ENCODE measurements at places on chromosomes 16 and 17.

- DNase-seq, result no peak
Observed at GRCh38 chr16:26139091-26139490, 447.3 kb downstream of the HS3ST4 start.

GRCh38 chr16:366476-366875, 3.9 kb downstream of the MRPL28 start:
- DNase-seq, result no peak

GRCh38 chr16:75580-76501, 2.2 kb upstream of the MPG start:
- DNase-seq, result peak; percentile 19

DNA sequence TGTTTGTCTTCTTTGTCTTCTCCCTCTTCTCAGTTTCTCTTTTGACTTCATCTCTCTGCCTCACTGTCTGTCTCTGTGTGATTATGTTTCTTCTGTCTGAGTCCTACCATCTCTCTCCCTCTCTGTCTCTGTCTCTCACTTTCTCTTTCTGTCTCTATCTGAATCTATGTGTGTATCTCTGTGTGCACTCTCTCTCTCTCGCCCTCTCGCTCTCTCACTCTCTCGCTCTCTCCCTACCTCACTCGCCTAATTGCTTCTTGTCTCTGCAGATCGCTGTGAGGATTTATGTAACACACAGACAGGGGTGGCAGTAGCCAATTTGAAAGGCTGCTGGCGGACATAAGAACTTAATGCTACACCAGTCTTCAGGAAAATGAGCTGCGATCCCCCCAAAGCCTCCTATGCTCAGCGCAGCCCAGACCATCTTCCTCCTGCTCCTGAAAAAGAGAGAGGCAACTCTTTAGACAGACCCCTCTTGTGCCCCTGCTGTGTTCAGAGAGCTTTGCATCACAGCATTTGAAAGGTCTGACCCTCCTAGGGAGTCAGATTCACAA, 140.9 kb downstream of the CCT6B start:
- DNase-seq, result no peak

- peak; percentile 67 for DNase-seq
Observed at GRCh38 chr17:416293-417206, 63.9 kb upstream of the RPH3AL start.

- DNase-seq, result no peak
Observed at GRCh38 chr16:61435346-61435745, 600.9 kb downstream of the CDH8 start.

- no peak for DNase-seq
Observed at GRCh38 chr17:16925461-16926060, 46.4 kb downstream of the TNFRSF13B start.

DNA sequence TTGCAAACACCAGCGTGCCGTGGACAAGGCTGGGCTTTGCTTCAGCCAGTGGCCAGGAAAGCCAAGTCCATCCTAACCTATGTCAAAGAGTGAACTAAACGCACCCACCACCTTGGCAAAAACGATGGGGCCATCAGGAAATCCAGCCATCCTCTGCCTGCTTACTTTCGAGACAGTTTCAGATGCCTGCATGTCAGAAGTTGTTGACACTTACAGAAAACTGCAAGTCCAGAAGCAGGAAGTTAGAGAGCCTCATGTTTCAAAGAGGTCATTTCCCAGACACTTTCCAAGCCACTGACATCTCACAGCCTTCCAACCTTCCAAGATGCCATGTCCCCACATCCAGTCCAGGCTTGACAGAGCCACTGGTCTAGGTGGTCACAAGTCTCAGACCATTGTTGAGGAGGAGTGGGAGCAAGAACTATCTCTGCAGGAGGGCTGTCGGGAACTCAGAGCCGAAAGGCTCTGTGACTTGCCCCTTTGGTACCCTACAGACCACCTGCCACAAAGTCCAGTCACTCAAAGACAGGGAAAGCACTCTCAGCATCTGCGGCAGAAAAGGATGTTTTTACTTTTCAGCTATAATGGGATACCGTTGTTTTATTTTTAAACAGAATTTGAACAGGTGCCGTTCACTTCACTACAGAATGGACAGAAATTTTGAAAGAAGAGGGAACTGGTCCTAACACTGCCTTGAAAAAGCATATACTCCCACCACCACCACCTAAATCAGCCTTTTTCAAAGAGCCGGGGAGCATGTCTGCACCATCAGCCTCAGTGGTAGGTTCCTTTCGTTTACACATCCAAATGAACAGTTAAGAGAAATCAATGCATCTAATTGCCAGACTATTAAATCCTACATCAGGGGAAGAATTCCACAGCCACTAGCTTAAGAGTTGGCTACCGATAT, 5.1 kb downstream of the ZNF423 start:
- no peak for DNase-seq

DNA sequence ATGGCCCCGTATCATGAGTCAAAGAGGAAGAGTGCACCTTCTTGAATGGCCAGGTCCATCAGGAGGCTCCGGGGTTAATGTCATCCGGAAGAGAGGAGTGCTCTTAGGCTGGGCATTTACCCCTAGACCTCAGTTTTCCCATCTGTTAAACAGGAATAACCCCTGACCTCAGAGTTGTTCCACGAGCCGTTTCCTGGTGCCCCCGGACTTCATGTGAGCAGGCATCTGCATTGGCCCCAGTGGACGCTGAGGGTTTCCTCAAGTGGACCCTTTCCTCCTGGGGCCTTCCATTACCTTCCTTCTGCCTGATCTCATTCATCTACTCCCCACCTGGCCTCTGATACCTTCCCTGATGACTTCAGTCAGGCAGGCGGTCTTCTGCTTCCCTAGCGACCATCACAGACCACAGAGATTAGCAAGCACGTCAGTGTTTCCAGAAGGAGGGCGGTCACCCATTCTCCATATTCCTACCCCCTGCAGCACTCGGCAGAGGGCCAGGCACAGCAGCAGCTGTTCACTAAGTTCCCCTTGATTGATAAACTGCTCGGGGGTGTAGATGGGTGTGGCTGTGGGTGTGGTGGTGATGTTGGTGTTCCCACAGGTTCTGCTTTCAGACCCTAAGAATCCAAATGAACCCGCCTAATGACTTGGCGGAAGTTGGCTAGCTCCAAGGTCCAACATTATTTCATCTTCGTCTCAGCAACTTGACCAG, 346.6 kb upstream of the TNRC6C start:
- DNase-seq, result no peak

GRCh38 chr16:84941921-84942320, 69.4 kb downstream of the ZDHHC7 start:
- DNase-seq, result no peak

GRCh38 chr17:42697108-42697811, 14.9 kb downstream of the CNTNAP1 start:
- DNase-seq, result no peak

DNA sequence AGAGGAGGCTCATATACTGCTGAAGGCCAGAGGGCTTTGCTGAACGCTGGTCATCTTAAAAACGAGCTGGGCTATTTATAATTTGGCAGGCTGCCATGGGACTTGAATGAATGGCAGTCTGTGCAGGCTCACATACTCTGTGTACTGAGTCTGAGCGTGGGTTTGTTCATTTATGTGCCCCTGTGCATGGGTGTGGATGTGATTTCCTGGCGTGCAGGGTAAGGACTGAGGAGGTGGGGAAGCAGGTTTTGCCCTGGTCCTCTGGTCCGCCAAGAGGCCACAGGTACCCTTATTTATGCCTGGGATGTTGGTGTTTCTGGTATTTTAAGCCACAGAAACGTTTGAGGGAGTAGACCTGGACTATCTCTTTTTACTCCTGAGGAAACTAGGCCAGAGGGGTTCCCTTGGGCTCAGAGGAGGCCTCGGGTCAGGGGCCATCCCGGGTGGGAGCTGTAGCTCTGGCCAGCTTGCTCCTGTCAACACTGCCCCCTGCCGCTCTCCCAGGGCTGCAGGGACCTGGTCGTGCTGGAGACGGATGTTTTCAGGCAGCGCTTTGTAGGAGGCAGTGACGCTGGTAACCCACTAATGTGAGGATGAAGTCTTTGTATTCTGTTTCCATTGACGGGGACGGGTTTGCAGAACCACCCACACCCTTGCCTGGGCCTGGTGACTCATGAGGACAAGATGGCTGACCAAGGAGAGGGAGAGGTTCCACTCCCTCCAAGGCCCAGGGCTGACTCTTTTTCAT, 184.4 kb downstream of the MSI2 start:
- peak; percentile 69 for DNase-seq

DNA sequence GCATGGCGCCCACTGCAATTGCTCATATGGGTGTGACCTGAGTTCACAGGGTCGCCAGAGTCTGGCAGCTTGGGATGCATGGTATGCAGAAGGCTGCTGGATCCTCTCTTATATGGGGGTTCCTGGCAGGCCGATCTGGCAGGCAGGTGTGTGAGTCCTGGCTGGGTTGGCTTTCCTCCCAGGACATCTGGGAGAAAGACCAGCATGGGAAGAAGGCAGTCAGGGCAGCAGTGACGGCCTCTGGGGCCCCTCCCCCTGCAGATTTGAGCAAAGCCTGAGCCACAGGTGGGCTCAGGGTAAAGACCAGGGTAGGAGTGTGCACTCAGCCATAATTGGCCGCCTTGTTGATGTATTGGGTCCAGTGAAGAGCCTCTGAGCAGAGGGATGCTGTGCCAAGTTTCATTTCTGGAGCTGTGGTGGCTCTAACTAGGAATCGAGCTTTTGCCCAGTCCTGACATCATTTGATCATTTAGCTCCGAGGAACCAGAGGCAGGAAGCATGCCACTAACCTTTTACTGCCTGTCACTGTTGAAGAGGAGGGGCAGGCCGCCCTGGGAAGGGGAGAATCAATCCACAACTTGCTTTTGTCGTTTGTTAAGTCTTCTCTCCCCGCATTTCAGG, 174.3 kb downstream of the CCDC182 start:
- no peak for DNase-seq

DNA sequence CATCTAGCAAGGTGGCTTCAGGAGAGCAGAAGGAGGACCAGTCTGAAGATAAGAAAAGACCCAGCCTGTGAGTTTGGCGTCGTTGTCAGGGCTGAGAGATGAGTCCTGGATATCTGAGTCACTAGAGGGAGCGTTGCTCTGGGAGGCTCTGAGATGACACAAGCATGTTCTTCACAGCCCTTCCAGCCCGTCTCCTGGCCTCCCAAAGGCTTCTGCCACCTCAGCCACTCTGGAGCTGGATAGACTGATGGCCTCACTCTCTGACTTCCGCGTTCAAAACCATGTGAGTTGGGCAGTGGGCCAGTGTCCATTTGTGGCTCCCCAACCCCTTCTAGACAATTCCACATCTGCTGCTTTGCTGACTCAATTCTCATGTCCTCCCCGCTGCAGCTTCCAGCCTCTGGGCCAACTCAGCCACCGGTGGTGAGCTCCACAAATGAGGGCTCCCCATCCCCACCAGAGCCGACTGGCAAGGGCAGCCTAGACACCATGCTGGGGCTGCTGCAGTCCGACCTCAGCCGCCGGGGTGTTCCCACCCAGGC, 2.3 kb downstream of the TGFB1I1 start:
- no peak for DNase-seq

DNA sequence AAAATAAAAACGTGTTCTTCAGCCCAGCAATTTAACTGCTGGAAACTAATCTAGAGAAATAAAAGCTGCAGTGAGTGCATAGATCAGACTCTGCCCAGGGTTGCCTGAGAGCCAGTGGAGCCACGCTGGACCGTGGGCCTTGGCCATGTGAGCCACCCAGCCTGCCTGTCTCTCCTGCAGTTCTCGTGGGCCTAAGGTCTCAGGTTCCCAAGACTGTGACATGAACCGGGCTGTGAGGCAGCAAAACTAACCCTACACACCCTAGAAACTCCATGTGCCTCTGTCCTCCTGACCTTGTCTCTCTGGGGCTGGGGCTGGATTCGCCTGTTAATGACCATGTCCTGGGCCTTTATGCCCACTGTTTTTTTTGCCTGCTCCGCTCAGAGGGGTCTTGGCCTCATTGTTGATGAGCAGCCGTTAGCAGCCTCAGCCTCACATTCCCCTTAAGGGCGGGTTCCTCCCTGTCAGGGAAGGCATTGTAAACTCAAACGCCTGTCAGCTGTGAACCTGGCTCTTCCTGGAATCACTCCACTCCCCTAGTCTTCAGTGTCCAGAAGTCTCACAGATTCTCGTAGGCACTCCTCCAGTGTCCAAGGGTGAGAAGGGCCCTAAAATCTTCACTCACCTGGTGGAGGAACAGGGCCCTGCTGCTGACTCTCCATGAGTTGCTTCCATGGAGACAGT, 16.9 kb downstream of the C16orf90 start:
- DNase-seq, result no peak

- no peak for DNase-seq
Observed at GRCh38 chr17:8354236-8354635, 14.6 kb downstream of the ODF4 start.

GRCh38 chr17:18850679-18851078, 7.3 kb upstream of the PRPSAP2 start:
- DNase-seq, result no peak

GRCh38 chr17:49523706-49524472, 28.8 kb downstream of the NGFR start:
- DNase-seq, result peak; percentile 56

DNA sequence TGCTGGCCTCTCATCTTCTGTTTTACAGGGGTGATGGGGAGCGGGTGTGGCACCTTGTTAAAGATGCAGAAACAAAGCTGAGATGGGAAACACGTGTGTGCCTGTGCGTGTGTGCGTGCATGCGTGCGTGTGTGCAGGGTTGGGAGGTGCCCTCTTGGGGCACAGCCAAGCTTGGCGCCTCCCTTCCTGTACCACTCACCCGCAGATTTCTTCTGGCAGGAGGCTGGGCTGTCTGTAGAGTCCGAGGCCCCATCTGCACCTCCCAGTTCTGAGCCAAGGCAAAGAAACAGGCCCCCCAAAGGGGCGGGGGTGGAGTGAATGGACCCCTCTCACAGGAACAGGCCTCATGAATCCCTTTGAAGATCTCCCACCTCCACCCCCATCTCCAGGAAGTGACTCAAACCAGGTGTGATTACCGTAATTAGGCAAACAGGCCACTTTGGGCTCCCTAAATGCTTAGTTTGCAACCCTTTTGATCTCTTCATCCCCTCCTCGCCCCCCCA, 20.9 kb downstream of the TNS4 start:
- DNase-seq, result peak; percentile 90

GRCh38 chr17:72125742-72126141, 4.9 kb downstream of the SOX9 start:
- DNase-seq, result no peak

GRCh38 chr17:39729280-39729851, 966 bp downstream of the MIEN1 start:
- no peak for DNase-seq

DNA sequence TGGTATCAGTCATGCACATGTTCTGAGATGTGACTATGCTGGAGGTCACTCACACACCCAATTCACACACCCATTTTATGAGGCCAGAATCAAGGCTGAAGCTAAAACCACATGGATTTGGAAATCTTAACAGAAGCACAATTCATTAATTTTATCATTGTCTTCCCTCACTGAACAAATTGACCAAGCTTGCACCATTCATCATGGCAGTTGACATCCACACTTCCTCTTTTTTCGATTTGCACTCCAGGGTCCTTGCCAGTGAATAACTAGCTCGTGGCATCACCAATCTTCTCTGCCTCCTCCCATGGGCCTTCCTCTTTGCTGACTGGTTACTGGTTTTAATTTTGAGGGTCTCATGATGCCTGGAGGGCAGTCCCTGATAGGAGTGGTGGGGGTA, 123.0 kb upstream of the ASIC2 start:
- DNase-seq, result no peak

- DNase-seq, result no peak
Observed at GRCh38 chr17:4050971-4051370, 86.7 kb upstream of the ATP2A3 start.

GRCh38 chr16:86100205-86101136, 201.5 kb downstream of the IRF8 start:
- no peak for DNase-seq

GRCh38 chr16:46843898-46844642, 13.1 kb upstream of the C16orf87 start:
- no peak for DNase-seq

- DNase-seq, result no peak
Observed at GRCh38 chr17:2008332-2009126, 16.6 kb downstream of the RTN4RL1 start.

GRCh38 chr16:85856585-85856984, 42.4 kb upstream of the IRF8 start:
- no peak for DNase-seq
